ENCODE measurements at places on chromosomes 7 and 10.

- peak; percentile 51 for DNase-seq
Measured at GRCh38 chr10:75293446-75293820, 57.7 kb upstream of the COMTD1 start.

DNA sequence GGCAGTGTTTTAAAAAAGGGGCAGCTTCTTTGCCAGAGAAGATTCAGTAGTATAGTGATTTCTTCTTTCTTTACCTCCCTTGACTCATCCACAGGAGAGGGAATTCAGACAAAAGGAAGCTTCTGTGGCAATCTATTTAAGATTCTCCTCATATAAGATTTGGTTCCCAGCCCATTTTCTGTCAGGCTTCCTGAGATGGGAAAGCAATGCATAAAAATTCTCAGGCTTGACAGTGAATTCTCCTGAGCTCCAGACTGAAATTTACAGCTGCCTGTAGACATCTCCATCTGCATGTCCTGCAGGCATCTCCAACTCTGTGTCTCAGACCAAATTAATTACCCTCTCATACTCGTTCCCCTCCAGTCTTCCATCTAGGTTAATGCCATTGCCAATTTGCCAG is 72.8 kb downstream of the TSPAN12 start:
- DNase-seq: no peak

DNA sequence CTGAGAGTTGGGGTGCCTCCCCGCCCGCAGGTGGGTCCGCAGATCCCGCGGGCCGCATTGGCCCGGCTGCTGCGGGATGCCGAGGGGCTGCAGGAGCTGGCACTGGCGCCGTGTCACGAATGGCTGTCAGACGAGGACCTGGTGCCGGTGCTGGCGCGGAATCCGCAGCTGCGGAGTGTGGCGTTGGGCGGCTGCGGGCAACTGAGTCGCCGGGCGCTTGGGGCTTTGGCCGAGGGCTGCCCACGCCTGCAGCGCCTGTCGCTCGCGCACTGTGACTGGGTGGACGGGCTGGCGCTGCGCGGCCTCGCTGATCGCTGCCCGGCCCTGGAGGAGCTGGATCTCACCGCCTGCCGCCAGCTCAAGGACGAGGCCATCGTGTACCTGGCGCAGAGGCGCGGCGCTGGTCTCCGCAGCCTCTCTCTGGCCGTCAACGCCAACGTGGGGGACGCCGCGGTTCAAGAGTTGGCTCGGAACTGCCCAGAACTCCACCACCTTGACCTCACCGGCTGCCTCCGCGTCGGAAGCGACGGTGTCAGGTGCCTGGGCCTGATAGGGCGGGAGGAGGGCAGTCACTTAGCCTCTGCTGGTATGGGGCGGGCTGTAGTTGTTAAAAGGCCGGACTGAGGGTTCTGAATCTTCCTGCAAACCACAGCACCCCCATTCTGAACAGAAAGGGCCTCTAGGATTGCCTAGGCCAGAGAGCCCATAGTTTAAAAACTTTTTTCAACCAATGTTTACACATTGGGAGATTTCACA is 1.3 kb downstream of the FBXL15 start:
- no peak for DNase-seq

- DNase-seq: no peak
Measured at GRCh38 chr10:133442191-133442966, 11.4 kb upstream of the SCART1 start.

DNA sequence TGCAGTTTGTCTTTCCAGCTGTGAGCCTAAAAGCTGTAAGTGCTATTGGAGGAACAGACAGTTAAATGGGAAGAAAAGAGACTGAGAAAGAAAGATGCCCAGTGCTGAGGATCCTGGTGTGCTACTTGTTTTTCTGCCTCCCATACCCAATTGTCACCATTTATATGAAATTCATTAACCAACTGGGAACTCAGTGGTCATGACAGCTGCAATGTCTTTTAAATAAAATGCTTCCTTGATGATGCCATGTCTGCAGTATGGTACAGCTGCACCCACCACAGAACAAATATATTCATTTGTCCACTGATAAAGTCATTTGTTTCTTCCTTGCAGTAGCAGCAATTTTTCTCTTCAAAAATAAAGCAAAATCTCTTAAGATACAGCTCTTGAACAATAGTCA is 15.6 kb upstream of the RTKN2 start:
- no peak for DNase-seq

- peak; percentile 36 for DNase-seq
Measured at GRCh38 chr10:124693801-124694416, 50.3 kb downstream of the FAM53B start.

GRCh38 chr10:22454634-22455033 is 109.3 kb downstream of the SPAG6 start:
- DNase-seq: no peak

DNA sequence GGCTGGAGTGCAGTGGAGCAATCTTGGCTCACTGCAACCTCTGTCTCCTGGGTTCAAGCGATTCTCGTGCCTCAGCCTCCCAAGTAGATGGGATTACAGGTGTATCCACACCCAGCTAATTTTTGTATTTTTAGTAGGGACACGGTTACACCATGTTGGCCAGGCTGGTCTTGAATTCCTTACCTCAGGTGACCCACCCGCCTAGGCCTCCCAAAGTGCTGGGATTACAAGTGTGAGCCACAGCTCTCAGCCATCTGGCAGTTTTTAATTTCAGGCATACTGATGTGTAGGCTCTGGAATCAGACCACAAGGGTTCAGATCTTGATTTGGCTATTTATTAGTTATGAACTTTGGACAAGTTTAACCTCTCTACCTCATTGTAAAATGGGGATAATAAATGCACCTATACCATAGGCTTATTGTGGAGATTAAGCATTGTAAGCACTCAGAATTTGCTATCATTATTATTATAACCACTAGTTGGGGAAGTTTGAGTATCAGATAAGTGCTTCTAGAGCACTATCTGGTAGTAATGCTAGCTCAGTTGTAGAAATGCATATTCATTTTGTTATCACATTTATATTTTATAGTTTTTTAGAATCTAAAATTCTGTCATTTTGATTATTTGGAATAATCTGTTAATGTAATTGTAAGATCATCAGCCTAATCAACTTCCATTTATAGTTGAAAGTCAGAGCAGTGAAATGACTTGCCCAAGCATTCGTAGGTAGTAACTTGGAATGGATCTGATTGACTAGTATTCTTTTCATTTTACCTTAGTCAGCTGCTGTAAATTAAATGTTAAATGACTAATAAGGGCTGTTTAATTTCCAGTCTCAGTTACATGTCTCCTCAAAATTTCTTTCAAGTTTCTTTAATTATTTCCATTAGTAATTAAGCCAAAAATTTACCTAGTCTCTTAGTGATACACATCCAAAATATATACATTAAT is 22.5 kb downstream of the KMT2E start:
- DNase-seq: no peak

DNA sequence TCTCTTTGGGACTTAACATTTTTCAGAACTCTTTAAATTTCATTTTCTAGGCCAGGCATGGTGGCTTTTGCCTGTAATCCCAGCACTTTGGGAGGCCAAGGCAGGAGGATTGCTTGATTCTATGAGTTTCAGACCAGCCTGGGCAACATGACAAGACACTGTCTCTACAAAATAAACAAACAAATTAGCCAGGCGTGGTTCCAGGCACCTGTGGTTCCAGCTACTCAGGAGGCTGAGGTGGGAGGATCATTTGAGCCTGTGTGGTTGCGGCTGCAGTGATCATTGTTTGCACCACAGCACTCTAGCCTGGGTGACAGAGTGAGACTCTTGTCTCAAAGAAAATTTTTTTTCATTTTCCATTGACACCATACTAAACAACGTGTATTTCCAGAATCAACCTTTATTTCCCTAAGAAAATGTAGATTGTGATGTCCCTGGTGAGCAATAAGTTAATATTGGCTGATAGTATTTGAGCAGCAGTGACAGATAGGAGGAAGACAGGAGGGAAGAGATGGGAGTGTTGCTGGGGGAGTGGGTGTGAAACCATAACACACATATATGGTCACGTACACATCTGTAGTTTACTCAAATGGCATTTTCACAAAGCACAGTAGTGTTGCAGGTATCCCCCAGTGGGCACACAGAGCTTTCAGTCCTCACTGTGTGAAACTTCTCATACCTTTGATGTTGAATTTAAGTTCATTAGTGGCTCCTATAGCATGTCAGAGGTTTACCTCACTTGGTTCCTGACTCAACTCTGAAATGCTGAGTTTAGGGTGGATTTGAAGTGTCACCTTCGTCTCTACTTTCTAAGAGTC is 205.6 kb downstream of the AUTS2 start:
- DNase-seq: no peak

DNA sequence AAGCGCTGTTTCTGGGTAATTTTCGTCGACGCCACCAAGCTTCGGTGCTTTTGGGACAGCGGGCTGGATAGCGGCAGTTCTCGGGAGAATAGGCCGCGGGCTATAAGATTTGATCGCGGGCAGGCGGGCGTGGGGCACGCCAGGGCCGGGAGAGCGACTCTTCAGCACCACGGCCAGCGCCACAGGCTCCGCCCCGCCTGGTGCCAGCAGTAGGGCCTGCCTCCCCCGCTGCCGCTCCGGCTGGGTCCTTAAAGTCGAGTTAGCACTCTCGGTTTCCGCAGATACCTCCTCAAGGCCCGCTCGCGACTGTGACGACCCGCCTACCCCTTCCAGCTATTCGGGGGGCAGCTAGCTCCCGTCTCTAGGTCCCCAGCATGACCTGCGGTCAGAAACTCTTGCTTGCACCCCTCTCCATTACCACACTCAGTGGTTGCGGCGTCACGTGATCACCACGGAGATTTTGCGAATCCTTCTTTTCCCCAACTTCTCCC is 9.4 kb downstream of the NXPH1 start:
- DNase-seq: no peak

- no peak for DNase-seq
Measured at GRCh38 chr7:24279512-24279911, 4.5 kb upstream of the NPY start.

DNA sequence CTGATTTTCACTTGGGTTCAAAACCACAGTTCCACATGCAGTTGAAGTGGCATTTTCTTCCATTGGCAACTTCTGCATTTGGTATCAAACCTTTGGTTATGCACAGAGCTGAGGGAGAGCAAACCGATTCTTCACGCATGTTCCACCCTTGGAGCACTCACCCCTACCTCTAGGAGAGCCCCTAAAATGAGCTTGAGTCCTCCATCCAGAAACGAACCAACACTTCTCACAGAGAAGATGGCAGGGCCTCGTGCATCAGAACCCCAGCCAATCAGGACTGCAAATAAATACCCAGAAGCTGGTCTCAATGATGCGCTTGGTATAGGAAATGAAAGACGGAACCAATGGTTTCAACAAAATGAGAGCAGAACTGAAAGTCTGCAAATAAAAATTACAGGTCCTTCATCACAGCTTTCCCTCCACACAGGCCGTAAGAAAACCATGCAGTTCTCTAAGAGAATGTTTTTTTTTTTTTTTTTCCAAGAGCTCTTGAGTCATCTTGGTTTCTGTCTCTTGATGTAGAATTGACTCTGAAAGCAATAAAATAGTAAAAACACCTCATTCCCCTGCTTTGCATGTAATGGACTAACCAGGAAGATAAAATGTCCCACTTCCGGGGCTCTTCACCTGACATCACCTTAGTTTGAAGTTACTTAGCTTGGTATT is 23.9 kb downstream of the KLF6 start:
- DNase-seq: no peak

- DNase-seq: no peak
Measured at GRCh38 chr10:14468023-14468441, 137.3 kb upstream of the FRMD4A start.

GRCh38 chr10:13051126-13051694 is 48.8 kb upstream of the OPTN start:
- DNase-seq: no peak

- peak; percentile 79 for DNase-seq
Measured at GRCh38 chr7:158422887-158423560, 164.6 kb downstream of the PTPRN2 start.

GRCh38 chr7:66413379-66414114 is 208.4 kb downstream of the TPST1 start:
- peak; percentile 96 for DNase-seq

GRCh38 chr10:108899670-108900069 is 1023.6 kb downstream of the XPNPEP1 start:
- no peak for DNase-seq

DNA sequence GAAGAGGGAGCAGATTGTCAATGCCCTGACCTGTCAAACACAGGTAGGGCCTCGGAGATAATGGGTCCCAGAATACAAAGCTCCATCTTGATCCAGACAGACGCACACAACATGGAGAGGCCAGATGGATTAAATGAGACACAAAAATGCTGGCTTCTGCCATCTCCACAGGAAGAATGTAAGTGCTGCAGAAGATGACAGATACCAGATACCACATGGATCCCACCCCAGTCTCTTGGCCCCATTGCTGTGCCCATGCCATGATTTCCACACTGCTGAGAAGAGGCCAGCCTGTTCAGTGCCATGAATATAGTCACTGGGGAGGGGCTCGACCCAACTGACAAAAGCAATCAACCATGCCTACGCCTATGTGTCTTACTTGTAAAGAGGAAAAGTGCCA is 487.9 kb downstream of the PARD3 start:
- peak; percentile 76 for DNase-seq

DNA sequence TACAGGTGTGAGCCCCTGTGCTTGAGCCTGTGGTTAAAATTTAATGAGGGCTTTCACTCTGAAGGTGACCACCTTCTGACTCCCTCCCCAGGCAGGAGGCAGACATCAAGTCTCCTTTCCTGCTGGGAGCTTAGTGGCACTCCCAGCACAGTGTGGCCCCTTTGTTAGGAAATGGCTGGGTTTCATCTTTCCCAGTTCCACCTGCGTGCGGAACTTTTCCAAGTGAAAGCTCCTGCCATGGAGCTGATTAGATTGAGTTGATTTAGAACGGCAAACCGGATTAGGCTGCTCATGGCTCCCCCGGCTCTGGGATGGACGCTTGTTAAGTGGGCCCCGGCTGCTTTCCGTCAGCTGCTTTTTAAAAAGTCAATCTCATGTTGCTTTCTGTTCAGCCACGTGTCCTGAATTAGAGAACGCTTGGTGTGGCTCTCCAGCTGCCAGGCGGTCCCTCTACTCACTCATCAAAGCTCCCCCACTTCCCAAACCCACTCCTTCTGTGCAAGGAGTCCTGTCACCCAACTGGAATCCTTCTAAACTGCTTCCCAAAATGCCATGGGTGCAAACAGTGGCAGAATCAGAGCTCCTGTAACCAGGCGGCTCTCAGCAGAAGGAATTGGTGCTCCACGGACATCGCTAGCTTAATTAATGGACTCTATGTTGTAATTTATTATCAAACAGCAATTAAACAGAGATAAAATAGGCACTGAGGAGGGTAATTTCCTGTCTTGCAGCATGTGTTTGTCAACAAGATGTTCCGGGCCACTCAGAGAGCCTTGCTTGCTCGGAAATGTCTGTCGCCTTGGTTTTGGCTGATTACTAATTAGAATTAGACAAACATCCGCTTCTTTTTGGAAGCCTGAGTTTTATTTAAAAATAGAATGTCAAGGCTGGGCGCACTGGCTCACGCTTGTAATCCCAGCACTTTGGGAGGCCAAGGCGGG is 551.2 kb downstream of the GALNT17 start:
- no peak for DNase-seq

DNA sequence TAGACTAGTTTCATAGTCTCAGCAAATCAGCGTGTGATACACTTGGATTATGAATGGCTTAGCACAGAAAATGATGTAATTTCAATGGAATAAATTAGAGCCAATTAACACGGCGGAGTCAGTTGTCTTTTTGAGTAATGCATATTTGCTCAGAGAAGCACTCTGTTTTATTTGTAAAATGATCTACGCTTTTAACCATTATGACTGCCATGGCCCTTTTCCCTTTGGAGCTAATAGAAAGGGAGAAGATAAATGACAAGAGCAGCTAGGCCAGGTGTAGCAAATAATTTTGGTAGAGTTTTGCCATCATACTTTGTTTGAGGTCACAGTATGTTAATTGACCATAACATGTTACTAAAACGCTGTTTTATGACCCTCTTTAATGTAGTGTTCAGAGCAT is 86.8 kb downstream of the GPR158 start:
- DNase-seq: no peak

- no peak for DNase-seq
Measured at GRCh38 chr10:30111340-30112022, 52.1 kb upstream of the JCAD start.

All from NCI-H526 (cell line).